ENCODE measurements at places on chromosomes 12 and 14.

GRCh38 chr12:130335517-130336392, 1.9 kb upstream of the PIWIL1 start:
- no peak for DNase-seq

DNA sequence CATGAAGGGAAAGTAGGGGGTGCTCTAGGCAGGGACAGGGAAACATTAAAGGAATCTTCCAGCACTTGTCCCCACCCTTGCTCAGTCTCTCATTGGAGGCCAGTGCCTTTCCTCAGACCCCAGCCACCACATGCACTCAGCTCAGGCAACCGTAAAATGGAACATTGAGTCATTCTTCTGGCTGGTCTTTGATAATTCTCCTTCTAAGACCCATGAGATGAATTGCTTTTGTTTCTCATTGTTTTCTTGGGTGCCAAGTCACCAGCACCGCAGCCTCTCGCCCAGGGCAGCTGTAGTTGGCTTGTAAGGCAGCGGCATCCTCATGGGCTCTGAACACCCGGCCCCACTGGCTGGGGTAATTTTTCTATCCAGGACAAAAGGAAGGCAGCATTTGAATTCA, 108.2 kb downstream of the PHETA1 start:
- DNase-seq, result no peak

DNA sequence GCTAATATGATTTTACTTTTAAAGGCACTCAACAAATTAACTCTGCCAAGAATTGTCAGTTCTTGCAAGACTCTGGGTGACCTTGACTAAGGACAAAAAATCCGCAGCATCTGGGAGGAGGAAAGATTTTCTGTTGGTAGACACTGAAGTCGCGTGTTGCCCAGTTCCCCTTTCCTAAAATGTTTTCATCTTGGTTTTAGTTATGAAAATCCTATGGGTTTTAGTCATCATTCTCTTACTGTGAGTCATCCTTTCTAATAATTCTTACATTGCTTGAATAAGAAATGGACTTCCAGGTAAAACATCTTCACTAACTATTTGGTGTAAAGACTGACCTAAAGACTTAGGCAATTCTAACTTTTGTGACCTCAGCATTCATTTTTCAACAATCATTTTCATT, 9.1 kb downstream of the GSG1 start:
- no peak for DNase-seq

DNA sequence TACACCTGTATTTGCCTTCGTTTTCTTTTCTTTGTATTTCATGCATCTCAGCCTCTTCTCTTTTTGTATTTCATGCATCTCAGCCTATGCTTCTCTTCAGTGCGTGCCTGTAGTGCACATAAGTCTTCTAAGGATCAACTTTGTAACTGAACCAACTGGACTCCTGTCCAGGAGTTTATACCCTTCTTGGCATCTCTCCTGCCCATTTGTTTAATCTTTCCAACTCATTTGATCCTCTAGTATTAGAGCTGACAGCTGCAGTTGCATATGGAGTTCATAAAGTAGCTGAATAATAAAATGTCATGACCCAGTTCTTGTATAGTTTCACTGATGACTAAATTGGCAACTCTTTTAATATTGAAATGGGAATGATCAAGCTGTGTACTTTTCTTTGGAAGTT, 89.7 kb downstream of the FGD4 start:
- no peak for DNase-seq

GRCh38 chr12:113069751-113070116, 13.2 kb downstream of the DTX1 start:
- DNase-seq, result no peak

GRCh38 chr12:24911271-24911791, 37.6 kb downstream of the BCAT1 start:
- no peak for DNase-seq

- no peak for DNase-seq
Observed at GRCh38 chr12:108315486-108316105, 23.5 kb downstream of the CMKLR1 start.

DNA sequence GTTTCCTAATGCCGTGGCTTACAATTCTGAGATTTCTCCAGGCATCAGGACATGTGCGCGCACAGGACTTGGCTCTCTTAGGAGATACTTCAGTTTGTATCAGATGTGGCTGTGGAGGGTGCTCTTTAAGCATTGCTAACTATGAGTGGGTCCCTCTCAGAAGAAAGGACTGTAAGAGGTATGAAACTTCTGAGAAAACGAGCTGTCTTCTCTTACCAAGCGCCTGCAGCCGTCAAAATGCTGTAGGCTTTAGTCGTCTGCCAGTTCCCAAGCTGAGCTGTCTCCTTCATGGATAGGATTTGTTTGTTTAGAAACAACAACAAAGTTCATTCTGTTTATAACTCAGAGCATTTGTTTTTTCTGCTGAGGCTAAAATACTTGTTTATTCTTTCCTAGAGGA, 16.1 kb upstream of the MANSC4 start:
- no peak for DNase-seq

- DNase-seq, result no peak
Observed at GRCh38 chr14:68951800-68952530, 27.1 kb downstream of the ACTN1 start.

- DNase-seq, result no peak
Observed at GRCh38 chr12:57840726-57841125, 5.8 kb downstream of the CTDSP2 start.

DNA sequence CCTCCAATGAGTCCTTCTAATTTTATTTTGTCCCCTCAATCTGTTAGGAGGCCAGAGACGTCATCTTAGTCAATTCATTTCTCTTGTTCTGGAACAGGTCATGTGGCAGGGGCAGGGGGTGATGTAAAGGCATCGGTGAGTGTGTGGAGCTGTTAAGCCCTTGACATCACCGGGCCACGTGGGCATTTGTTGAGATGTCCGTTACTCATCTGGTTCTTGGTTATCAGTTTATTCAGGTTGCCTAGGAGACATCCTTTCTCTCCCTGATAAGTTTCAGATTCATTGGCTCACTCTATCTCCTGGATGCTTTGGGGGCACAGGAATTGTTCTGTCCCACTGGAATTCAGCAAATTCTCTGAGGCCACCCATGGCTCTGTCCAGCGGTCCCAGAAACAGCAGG, 33.6 kb upstream of the SEL1L start:
- no peak for DNase-seq

DNA sequence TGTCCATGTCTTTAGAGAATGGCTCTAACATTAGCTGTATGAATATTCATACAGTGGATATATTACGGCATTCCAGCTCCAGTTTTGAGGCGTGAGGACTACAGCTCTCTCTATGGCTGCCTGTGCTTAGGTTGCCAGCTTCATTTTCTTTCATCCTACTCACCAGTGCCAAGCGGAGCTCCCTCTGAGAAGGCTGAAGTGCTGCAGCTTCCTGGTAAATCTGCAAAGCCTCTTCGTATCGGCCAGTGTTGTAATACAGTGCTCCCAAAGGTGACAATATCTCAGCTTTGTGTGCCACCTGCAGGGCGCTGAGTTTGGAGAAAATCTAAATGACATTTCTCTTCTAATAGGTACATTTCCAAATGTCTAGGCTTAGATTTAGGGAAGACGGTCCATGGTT, 19.8 kb upstream of the OVCH1 start:
- no peak for DNase-seq

DNA sequence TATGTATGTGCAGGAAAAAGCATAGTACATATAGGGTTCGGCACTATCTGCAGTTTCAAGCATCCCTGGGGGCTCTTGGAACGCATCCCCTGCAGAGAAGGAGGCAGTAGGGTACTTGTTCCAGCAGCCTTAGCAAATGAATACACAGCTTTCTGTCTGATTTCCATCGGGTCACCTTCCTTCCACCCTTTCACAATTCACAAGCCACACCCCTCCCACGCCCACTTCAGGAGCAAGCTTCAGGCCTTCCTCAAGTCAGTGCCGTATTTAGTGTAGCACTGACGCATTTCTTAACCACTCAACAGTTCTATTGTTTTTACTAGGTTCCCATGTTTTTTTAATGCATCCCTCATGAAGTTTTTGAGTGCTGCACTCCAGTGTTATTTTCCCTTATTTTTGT, 64.2 kb downstream of the CLMN start:
- peak; percentile 86 for DNase-seq

DNA sequence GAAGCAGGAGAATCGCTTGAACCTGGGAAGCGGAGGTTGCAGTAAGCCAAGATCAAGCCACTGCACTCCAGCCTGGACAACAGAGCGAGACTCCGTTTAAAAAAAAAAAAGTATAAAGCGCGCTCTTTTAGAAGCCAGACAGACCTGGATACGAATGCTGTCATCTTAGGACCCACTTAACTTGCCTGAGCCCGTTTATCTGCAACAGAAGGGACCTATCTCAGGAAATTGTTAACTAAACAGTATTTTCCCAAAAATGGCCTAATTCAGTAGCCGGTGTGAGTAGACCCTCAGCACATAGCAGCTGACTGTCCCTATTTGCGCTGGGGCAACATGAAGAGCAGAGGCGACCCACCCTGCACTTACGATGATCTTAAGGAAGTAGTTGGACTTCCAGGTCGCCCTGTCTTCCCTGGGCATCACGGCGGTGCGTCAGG, 529 bp downstream of the RPLP0 start:
- no peak for DNase-seq

DNA sequence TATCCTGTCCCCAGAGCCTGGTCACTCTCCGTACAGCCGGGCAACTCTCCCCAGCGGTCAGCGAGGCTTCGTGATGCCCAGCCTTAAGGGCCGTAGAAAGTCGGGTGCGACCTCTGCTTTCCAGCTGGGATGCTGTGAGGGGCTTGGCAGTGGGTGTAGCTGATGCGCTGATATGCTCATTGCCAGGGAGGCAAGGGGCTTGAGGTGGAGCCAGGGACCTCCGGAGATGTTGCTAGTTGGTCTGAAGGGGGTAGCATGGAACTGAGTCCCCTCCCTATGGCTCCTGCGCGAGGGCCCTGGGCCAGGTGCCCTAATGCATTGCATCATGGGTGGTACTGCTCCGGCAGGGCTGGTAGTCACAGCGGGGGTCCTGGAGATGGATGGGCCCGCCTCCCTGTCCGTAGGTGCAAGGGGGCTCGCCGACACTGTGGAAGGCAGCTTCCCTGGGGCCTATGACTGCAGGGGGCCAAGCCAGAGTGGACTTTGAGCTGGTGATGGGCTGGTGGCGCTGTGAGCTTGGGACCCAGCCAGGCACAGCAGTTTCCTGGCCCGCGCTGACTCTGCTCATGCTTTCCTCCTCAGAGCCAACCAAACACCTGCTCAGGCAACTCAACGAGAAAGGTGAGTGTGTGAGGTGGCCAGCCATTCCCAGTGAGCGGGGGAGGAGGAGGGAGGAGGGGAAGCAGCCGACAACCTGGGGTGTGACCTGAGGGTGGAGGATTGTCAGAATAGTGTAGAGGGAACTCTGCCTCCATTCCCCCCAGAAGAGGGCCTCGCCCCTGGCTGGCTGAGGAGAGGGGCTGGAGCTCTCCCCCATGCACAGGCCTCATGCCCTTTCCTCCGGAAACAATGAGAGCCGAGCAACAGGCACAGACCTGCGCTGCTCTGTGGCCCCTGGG, 32.3 kb downstream of the PLEKHG3 start:
- DNase-seq, result peak; percentile 86

GRCh38 chr14:49052521-49052920, 533.7 kb downstream of the RPS29 start:
- peak; percentile 57 for DNase-seq

DNA sequence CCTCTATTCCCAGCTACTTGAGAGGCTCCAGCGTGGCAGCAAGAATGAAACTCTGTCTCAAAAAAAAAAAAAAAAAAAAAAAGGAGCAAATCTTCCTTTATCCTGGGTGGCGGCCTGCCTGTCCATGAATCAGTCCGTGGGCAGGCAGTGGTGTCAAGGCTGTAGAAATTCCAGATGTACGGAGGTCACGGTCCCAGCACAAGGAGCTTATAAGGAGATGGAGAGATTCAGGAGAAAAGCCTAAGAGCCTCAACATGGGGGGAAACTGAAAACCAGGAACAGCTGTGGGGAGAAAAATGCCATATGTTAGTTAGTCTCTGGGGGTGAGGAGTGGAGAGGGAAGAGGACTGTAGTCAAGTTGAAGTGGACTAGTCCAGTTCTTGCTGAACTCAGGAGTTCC, 130.5 kb upstream of the CRY1 start:
- DNase-seq, result no peak

- DNase-seq, result no peak
Observed at GRCh38 chr14:85315733-85316290, 214.1 kb upstream of the FLRT2 start.

DNA sequence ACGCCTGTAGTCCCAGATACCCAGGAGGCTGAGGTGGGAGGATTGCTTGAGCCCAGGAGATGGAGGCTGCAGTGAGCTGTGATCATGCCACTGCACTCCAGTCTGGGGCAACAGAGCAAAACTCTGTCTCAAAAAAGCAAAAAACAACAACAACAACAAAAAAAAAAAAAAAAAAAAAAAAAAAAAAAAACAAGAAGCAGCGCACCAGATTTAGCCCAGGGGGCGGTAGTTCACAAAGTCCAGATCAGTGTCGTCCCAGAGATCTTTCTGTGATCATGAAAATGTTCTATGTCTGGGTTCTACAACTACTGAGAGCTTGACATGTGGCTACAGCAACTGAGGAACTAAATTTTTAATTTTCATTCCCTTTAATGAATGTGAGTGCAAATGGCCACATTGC, 27.4 kb downstream of the OAS2 start:
- no peak for DNase-seq

DNA sequence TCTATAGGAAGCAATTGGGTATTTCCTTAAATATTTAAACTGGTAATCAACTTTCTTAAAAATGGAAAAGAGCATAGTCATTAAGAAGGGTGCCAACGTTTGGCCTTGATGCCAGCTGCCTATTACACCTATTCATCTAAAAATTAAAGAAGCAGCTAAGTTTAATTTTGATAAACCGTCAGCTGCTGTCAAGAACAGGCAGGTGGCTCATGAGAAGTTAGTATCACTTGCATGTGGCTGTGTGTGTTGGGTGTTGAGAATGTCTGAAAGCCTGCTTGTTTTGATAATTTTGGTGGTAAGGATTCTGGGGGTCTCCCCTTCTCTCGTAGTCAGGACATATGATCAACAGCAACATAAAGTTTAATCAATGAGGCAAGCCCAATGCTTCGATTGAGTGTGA, 6.5 kb downstream of the GLRX5 start:
- DNase-seq, result no peak

DNA sequence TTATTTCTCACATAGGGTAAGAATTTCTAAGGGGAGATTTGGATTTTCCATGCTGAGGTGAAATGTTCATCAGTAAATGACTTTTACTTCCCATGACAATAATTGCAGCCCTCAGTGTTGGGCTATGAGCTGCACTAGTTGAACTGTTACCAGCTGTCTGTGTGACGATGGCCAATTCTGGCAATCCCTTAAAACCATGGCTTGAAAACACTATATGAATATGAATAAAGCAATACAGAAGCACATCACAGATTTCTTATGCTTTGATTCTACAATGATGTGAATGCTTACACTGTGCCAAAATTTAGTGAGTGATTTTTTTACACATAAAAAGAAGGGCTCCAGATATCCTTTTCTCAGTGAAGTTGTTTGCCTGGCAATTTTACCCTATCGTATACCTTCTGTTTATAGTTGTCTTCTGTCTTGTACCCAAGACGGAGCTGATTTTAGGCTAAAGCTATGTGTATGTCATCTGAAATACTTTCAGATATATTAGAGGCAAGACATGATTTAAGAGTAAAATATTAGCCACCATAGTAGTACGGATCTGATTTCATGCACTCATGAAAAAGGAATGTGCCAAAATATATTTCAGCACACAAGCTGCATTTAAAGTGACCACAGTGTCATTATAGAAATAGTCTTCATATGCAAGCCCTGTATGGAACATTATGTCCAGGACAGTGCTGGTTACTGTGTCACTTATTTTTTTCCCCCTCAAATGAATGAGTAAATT, 52.0 kb downstream of the SLC38A4 start:
- DNase-seq, result no peak

Data from kidney (tissue), 22 donors.